ENCODE measurements at places on chromosomes 12 and 14. TPM values are rescaled to one million over a fixed set of nuclear protein-coding genes. Genes with fewer than 3 reads are reported as not detected.

The REM2 gene
- 0.69 TPM for total RNA-seq

The LPAR5 gene
- total RNA-seq: 6.6 TPM

The CCND2 gene
- 332 TPM for total RNA-seq

The KLRK1 gene
- total RNA-seq: 0.12 TPM

The ADAM21 gene
- not detected for total RNA-seq

The KLRB1 gene
- 3.8 TPM for total RNA-seq

The KRT78 gene
- total RNA-seq: not detected

The MGST1 gene
- total RNA-seq: not detected

The CRIP1 gene
- total RNA-seq: 753 TPM

The EML5 gene
- 2.6 TPM for total RNA-seq

The TAS2R42 gene
- not detected for total RNA-seq

The CCDC77 gene
- total RNA-seq: 14.6 TPM

The CLEC1B gene
- not detected for total RNA-seq

The KRT72 gene
- total RNA-seq: 12.3 TPM

The FAM186B gene
- total RNA-seq: 0.15 TPM

The PAWR gene
- total RNA-seq: 7.6 TPM

The PLD4 gene
- total RNA-seq: not detected

The LRP1-AS gene
- total RNA-seq: not detected

The TAS2R9 gene
- total RNA-seq: not detected

The SOX5 gene
- not detected for total RNA-seq

The INF2 gene
- total RNA-seq: 163 TPM

The GNB3 gene
- total RNA-seq: not detected

The HPD gene
- total RNA-seq: not detected

The CABP1 gene
- 0.29 TPM for total RNA-seq

The NEMF gene
- 76.7 TPM for total RNA-seq

The RERGL gene
- total RNA-seq: not detected

The P2RX2 gene
- not detected for total RNA-seq

The ADIPOR2 gene
- total RNA-seq: 47.7 TPM

The GAS2L3 gene
- total RNA-seq: 6.5 TPM

Data from activated CD4-positive, alpha-beta T cell treated with anti-CD3 and anti-CD28 coated beads, Interleukin-2, amount 10 ng/mL, durations not matched to agents 7 days and 5 days (primary cell).